ENCODE measurements at places on chromosomes 3 and 15.

- no peaks in the 10 kb centered on the region for H3K27me3 ChIP-seq
- no peak overlapping the region for H3K4me3 ChIP-seq
- H3K4me1 ChIP-seq = no peaks in the 10 kb centered on the region
Observed at GRCh38 chr3:129199366-129199765, 15.7 kb upstream of the CNBP start.

- H3K4me1 ChIP-seq = peaks cover 26% of the 10 kb centered on the region
- DNase-seq = no peak
- H3K27ac ChIP-seq = no peak overlapping the region
Observed at GRCh38 chr3:43892526-43892925, 201.8 kb downstream of the ABHD5 start.

DNA sequence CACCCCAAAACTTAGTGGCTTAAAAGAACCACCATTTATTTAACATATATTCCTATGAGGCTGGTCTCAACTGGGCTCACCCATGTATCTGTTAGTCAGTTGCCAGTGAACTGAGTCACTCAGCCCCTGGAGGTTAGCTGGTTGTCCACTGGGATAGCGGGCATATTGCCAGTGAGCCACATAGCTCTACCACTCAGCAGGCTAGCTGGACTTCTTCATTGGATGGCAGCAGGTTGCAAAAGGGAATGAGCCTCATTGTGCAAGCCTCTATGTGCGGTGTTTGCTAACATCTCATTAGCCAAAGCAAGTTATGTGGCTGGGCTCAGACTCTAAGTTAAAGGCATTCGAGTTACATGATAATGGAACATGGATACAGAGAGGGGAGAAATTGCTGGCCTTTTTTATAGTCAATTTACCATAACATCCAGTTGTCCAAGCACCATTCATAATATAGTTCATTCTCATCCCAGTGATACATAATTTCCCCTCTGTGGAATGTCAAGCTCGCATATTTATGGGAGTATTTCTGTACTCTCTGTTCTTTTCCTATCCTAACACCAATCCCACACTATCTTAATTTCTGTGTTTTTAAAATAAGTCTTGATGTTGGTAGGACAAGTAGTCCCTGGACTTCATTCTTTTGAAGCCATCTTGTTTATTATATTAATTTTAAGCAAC, 8.7 kb downstream of the BTD start:
- no peak overlapping the region for H3K4me3 ChIP-seq
- H3K36me3 ChIP-seq = no peaks in the 10 kb centered on the region
- H3K27me3 ChIP-seq = no peaks in the 10 kb centered on the region
- peaks cover 12% of the 10 kb centered on the region for H3K4me1 ChIP-seq

GRCh38 chr15:97783240-97783639, 177.3 kb upstream of the ARRDC4 start:
- DNase-seq = no peak
- H3K27me3 ChIP-seq = no peaks in the 10 kb centered on the region
- no peak overlapping the region for H3K27ac ChIP-seq
- no peak overlapping the region for H3K4me3 ChIP-seq

- peaks cover 16% of the 10 kb centered on the region for H3K4me1 ChIP-seq
- no peak for DNase-seq
Observed at GRCh38 chr3:105862217-105862616, 6.6 kb downstream of the CBLB start.

DNA sequence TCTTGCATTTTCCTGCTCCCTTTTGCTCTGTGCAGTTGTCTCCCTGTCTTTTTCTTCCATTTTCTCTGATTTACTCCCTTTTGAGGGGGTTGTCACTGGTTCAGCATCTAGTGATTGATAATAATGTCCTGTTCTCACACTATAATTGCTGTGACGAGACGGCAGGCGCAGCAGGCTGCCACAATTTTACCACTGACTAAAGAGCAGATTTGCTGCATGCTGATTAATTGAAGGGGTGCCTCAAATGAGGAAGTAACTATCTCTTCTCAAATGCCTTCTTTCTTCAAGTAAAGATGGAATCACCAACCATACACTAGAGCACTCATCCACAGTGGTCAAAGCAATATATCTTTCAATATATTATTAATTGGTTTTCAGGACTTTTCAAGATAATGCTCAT, 219.3 kb downstream of the CBLB start:
- no peaks in the 10 kb centered on the region for H3K36me3 ChIP-seq
- no peaks in the 10 kb centered on the region for H3K4me1 ChIP-seq
- H3K27me3 ChIP-seq = no peaks in the 10 kb centered on the region
- no peak overlapping the region for H3K27ac ChIP-seq
- no peak for DNase-seq

All from GM23338 (cell line).